Cardiac muscle cell (in vitro differentiated cells and primary cell): ENCODE measurements at places on chromosomes 6 and 20. TPM values are rescaled to one million over a fixed set of nuclear protein-coding genes. Genes with fewer than 3 reads are reported as not detected.

TMX4 gene
- polyA plus RNA-seq, result 34.8 and 40.6 TPM in 2 replicates

GSTA3 gene
- polyA plus RNA-seq, result not detected in 2 replicates

POPDC3 gene
- 80.0 and 97.0 TPM in 2 replicates for polyA plus RNA-seq

MLN gene
- polyA plus RNA-seq, result 0.55 TPM in 1 of 2 replicates, not detected in the other

SLC16A10 gene
- 8.1 and 8.3 TPM in 2 replicates for polyA plus RNA-seq

DLK2 gene
- 4.6 and 5.0 TPM in 2 replicates for polyA plus RNA-seq

CLIC5 gene
- 10.5 and 13.5 TPM in 2 replicates for polyA plus RNA-seq

ANKRD6 gene
- 10.3 and 16.0 TPM in 2 replicates for polyA plus RNA-seq

PSORS1C2 gene
- polyA plus RNA-seq, result not detected in 2 replicates
